CD8-positive, alpha-beta T cell (primary cell): ENCODE measurements at places on chromosomes 2 and 18.
A peak's percentile ranks its signal among the peaks of the same experiment; 100 is the strongest.

GRCh38 chr2:84884449-84884848 lies 3.6 kb upstream of the TRABD2A start:
- no peak for DNase-seq

DNA sequence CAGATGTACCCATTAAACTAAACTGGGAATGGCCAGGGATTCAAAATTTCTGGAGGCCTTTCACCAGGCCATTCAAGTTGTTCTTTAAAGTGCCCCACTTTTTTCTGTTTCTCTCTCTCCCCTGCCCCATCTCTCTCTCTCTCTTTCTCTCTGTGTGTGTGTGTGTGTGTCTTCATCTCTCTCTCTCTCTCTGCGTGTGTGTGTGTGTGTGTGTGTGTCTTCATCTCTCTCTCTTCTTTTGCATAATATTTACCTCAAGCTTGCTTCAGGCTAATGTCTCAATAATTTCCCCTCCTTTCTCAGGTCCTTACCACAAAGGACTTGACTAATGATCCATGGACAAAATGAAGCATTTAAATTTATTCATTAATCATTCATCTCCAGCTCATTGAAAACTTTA lies 164.2 kb upstream of the KLHL14 start:
- DNase-seq = no peak

- no peak for DNase-seq
Observed at GRCh38 chr18:75805265-75805664, 377.8 kb upstream of the SMIM21 start.

GRCh38 chr2:26237868-26238267 lies 6.6 kb downstream of the HADHA start:
- no peak for DNase-seq

- no peak for DNase-seq
Observed at GRCh38 chr2:195602687-195603086, 54.3 kb upstream of the SLC39A10 start.

DNA sequence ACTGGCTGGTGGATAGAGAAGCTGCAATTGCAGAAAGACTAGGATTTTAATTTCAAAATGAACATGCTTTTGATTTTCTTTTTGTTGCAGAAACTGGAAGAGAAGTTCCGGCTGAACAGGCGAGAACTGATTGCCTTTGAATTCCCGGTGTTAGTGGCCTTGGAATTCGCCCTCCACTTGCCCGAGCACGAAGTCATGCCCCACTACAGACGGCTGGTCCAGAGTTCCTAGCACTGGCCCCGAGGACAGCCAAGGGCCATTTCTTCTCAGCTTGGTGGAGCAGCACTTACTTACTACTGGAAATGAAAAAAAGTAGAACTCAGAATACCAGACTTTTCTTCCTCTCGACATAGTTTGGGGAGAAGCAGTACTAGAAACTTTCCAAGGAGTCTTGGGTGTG lies 121.9 kb downstream of the CABLES1 start:
- DNase-seq = no peak

GRCh38 chr2:178871536-178871935 lies 64.3 kb upstream of the TTN start:
- no peak for DNase-seq

- DNase-seq = no peak
Observed at GRCh38 chr18:10408131-10408530, 46.3 kb upstream of the APCDD1 start.

DNA sequence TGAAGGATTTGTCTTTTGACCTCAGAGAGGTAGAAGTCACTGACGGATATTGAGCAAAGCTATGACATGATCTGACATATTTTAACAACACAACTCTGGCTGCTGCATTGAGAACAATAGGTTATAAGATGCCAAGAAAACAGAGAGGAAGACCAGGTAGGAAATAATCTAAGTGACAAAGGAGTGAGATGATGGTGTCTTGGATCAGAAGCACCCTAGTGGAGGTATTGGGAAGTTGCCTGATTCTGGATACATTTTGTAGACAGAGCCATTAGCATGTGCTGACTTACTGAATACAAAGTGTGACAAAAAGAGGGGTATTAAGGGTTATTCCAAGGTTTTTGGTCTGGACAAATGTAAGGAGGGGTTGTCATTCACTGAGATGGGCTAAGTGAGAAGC lies 1438.1 kb downstream of the DPP10 start:
- DNase-seq = no peak

DNA sequence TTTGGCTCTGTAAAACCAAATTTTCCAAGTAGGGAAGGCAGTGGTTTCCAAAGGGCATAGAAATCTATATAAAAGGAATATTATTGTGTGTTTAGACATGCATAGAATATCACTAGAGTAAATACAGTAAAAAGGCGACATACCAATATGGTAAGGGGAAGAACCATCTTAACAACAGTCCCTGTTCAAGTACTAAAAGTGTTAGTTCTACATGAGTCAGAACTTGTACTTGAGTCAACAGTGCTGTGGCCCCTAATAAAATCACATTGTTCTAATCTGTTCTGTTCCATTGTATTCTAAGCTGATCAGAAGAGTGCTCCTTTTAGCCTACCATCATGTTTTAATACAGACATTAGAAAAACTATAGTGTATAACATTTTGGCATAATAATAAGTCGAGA lies 36.1 kb upstream of the TNFRSF11A start:
- no peak for DNase-seq

- DNase-seq = no peak
Observed at GRCh38 chr2:31426096-31426495, 11.6 kb upstream of the XDH start.

DNA sequence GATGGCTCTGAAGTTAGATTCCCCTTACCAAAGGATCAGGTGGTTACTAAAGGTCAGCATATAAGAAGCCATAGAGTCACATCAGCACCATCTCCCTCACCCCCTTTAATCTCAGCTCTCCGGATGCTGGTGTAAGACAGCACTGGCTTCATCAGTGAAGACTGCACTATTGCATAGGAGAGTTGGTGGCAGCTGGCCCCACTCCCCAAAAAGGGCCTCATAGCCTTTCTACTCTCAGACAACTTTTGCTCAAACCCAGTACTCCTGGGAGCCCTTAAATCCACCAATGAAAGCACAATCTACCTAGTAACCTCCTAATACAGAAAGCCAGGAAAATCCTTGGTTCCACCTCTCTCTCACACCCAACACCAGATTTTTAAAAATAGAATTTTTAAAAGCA lies 6.9 kb upstream of the DIPK1C start:
- DNase-seq = no peak

- DNase-seq = peak; percentile 59
Observed at GRCh38 chr2:27489118-27489497, 435 bp downstream of the IFT172 start.

- DNase-seq = no peak
Observed at GRCh38 chr2:205129531-205129930, 552.8 kb upstream of the NRP2 start.

GRCh38 chr18:27206411-27206810 lies 21.3 kb upstream of the CHST9 start:
- DNase-seq = no peak

- no peak for DNase-seq
Observed at GRCh38 chr2:237199082-237199481, 113.4 kb downstream of the COPS8 start.

DNA sequence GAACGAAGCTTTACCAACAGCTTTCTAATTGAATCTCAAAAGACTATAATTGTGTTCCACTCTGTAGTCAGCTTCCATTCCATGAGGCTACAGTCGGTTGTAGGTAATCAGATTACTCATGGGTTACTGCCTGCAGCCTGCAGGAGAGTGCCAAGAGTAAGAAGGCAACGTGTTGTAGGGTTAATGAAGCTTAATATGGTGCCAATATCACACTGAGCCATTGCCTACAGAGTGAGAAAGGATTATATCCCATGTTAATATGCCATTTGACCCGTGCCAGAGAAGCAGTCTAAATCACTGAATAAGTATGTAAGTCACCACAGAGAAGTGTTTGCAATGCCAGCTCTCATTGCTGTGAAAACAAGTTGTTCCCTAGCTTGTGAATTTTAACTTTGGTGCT lies 734.5 kb upstream of the ACVR2A start:
- DNase-seq = no peak

DNA sequence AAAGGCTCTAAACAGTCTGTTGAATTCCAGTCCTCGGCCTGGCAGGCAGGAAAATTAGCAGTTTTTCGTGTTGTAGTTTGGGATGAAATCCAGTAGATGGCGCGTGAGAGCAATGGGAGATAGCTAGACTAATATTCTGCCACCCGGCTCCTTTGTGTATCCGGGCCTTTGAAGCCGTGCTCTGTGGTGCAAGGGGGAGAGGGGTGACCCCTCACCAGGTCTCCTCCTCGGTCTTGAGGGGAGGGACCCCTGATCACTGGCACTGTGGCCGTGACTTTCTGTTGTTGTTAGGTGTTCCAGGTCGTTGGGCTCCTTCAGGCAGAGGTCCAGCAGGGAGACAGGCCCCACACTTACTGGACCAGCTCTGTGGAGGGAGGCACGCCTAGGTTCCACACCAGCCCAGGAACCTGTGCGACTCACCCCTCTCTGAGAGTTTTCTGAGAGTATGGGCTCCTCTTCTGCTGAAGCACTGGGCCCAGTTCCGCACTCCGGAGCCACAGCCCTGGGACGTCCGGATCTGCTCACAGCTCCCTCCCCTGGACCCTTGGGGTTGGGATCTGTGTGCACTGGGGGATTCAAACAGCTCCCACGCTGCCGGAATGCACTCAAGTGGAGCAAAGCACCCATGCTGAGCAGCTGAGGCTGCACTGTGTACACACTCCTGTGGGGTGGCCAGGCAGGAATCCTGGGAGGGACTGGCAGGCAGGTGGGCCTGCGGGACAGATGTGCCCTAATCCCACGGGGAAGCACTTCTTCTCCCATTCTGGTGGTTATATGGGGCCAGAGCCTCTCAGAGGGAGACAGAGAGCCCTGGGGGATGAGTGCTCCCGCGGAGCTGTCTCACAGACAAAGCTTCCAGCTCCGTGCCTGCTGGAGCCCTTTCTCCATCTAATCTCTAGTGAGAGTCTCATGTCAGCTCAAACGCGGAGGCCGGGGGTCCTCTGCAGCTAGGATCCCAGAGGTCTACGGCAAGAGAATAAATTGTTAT lies 8.8 kb downstream of the GKN2 start:
- DNase-seq = peak; percentile 32

DNA sequence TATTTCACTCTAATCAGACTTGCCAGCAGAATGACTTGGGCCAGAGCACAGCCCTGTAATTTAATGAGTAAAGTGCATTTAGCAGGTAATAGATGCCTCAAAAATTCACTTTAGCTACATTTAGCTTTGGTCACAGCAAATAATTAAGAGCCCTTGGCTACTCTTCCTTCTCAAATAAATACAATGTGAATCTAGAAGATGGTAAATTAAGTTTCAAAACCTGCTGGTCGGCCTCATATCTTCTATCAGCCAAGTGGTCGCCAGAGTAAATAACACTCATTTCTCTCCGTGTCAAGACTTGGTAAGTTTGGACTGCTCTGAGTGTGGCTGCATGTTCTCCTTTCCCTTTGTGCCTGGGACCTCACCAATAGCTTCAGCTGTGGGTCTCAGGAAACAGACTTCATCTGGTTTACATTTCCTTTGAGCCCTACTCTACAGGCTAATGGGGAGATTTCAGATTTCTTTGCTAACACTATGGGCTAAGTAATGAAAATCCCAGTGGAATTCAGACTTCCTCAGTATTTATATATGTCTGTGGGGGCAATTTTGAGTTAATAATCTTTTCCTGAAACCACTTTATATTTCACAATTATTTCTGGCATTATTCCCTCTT lies 375.8 kb downstream of the RBM43 start:
- no peak for DNase-seq

DNA sequence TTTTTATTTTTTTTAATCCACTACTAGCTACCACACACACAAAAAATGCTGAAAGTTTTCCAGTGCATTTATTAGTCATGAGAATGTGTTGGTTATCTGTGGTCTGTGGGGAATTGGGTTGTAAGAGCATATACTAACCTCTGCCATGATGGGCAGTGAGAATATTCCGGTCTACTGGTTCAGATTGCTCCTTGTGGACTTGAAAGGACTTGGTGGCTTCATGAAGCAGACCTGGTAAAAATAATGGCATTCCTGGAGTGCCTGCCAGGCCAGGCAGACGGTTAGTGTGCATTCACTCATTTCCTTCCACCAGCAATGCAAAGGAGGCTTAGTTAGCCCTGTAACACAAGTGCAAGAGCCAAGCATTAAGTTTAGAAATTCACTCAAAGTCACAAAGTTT lies 150.8 kb downstream of the THSD7B start:
- DNase-seq = no peak

DNA sequence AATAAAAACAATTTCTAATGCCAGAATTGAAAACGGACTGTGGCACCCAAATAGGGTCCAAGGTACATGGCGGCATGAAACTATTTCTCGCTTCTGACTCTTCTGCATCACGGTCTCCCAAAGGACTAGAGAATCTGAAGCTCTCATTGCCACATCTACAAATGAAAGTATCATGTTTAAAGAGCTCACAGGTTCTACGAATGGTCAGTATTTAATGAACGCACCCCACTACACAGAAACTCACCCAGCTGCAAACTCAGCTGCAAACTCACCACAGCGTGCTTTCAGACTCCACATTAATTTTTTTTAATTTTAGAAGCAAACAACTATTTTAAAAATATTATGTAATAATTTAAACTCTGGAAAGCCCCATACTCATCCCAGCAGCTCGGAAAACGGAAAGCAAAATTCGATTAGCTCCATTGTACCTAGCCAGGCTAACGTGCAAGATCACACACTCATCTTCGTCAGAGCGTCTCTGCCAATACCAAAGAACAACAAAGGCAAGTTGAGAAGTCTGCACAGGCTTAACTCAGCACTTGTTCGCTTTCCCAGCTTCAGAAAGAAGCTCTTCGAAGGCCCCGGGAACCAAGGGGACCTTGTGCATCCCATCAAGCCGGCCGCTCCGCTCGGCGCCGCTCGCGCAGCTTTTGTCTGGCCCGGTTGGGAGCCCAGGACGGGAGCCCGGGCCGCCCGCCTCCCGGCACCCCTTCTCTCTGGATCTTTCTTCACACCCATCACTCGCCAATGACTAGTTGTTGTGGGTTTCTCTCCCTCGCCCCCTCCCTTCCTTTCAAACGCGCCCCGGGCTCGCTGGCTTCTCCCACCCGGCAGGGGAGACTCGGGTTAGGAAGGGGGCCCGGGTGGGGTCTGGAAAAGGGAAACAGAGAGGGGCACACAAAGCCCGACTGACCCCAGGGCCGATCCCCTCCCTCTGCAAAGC lies 785 bp downstream of the CLASP1 start:
- peak; percentile 14 for DNase-seq

GRCh38 chr2:157840568-157841156 lies 35.5 kb downstream of the ACVR1 start:
- DNase-seq = no peak
